Fibroblast of the aortic adventitia (primary cell): ENCODE measurements at places on chromosomes 7 and 10.

DNA sequence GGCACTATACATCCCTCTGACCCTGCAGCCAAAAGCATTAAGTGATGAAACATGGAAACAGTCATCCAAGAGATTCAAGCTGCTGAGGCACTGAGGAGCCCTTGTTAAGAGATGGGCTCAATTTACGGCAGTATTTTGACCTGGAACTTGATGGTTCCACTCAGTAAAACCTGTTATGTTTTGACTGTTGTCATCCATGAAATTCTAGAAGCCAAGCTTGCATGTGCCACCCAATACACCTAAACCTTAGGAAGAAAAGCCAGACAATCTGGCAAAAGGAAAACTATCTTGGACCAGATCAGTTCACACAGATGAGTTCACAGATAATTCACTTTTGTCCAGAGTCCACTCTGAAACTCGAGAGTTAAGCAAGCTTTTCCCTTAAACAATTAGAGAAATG is 53.2 kb downstream of the ICA1 start:
- no peak for DNase-seq

DNA sequence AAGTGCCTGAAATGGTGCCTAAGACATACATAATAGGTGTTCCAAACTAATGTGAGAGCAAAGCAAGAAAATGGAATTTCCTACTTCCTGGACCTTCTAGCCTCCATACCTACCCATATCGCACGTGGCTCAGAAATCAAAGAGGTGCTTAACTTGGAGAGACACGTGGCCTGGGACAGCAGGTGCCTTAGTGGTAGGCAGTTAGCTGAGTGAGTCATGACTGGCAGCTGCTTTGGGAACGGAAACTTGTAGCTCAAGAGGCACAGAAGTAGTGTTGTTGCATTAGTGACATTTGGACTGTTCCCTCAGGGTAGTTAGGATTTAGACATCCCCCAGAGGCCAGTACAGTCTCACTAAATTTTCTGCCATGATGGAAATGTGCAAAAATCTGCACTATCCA is 12.0 kb upstream of the BMPER start:
- no peak for DNase-seq

DNA sequence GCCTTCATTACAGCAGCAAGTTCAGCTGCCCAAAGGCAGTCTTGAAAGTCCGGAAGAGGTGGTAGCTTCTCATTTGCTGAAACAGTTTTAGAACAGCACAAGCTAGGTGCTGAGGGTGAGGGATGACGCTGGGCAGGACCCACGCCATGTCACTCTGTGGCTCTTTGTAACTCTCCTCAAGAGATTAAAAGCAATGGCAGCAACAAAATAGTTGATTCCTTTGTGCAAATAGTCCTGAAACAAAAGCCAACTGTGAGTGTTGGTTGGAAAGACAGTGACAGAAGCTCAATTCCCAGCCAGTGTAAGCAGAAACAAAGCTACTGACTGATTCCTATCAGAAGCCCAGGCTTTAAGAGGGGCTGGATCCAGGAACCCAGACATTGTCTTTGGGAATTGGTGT is 47.6 kb upstream of the AQP1 start:
- DNase-seq = no peak

GRCh38 chr7:141043616-141044015 is 28.9 kb upstream of the MRPS33 start:
- DNase-seq = no peak

DNA sequence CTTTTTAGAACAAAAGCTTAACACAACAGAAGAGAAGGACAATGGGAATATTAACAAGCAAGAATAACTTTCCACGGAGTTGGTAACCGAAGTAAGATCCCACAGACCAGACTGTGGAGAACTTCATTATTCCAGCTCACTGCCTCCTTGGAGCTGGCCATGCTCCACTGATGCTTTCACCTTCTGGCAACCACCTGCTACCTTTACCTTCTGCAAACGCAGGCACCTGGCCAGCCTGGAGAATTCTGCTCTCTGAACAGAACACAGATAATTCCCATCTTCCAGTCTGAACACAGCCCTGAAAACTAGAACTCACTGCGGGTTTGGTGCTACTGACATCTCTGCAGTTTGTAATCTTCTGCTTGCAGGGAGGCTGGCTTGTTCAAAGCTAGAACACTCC is 66.5 kb downstream of the JAZF1 start:
- no peak for DNase-seq

GRCh38 chr10:50604049-50604640 is 19.6 kb downstream of the SGMS1 start:
- peak; percentile 78 for DNase-seq
